ENCODE measurements at places on chromosomes 6 and 20.
A peak's percentile ranks its signal among the peaks of the same experiment; 100 is the strongest.

DNA sequence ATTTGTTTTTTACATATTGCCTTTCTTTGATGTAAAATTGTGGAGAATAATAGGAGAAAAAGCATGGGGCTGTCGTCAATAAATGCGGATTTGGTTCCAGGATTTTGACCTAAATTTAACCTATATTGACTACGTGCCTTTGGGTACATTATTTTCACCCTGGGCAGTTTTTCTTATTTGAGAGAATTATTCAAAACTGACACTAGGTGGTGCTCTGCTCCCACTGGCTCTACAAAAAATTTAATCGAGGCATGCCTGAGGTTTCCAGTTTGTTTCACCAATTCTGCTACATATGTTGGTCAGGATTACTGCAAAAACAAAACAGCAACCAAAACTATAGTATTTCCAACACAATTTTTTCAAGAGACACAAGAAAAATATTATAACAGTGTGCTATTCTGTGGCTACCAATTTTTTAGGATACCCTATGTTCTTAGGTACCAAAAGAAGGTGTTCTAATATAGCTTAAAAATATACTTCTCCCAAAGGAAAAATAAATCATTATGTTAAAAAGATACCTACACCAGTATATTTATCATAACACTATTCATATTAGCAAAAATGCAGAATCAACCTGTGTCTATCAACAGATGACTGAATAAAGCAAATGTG lies 48.6 kb upstream of the FABP7 start:
- peak; percentile 46 for DNase-seq

DNA sequence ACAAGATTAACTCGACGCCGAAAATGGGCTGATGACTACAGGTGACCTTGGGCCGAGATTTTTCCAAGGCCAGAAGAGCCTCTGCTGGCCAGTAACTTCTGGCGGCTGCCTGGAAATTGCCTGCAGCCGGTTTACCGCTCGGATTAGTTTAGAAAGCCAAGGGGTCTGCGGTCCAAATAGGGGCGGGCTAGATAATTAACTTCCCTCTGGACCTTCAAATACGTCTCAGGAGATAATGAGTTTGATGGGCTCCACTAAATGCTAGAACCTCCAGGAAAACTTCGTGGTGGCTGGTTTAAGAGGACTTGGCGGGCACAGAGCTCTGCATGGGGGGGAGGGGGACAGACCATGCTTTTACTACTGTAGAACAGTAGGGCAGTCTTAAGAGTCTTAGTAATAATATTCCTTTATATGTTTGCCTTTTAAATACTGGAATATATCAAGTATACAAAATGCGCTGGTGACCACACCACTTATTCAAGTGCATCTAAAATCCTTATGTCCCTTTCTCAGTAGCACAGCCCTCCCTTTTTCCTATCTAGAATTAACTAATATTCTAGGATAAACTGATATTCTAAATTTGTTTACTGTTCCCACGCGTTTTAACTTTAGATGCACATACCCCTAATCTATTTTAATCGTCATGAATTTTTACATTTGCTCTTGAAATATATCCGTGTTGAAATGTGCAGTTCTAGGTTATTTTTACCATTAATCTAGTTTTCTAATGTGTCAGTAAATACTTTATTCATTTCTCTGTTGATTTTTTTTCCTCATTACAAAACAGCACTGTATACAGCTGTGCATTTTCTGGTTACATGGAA lies 107.5 kb upstream of the PRSS16 start:
- DNase-seq, result no peak

DNA sequence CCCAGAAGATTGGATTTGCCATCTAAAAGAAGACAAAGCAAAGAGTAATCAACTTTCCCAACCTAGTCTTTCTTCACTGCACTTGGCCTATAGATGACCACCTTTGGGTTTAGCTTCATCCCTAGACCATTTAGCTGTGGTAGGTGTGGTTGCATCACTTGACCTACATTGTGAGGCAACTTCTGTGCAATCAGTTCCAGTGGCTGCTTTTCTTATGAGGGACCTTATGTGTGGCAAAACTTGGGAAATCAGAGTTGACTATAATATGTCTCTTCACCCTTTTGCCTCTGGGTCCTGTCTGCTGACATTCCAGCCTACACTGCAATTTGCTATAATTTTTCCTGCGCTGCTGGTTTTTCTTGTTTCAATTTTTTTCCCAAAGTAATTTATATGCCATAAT lies 55.2 kb downstream of the PRDM13 start:
- no peak for DNase-seq

DNA sequence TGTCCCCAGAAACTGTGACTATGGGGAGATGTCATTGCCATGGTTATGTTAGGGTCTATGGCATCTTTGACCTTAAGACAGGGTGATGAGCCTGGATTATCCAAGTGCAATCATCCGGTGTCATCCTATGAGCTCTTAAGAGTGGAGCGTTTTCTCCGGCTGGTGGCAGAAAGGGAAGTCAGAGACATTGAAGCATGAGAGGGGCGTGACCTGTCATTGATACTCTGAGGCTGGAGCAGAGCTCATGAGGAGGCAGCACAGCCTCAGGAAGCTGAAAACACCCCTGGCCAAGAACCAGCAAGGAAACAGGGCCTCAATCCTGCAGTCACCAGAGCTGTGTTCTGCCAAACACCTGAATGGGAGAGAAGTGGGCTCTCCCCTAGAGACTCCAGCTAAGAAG lies 59.6 kb downstream of the ANKRD60 start:
- no peak for DNase-seq

- DNase-seq, result no peak
Observed at GRCh38 chr6:3228046-3228671, 706 bp upstream of the TUBB2B start.

- DNase-seq, result peak; percentile 41
Observed at GRCh38 chr20:24206995-24207394, 218.4 kb upstream of the GGTLC1 start.

- DNase-seq, result no peak
Observed at GRCh38 chr6:84615113-84615850, 149.1 kb downstream of the TBX18 start.

GRCh38 chr6:22589118-22589517 lies 19.8 kb downstream of the HDGFL1 start:
- no peak for DNase-seq

- peak; percentile 64 for DNase-seq
Observed at GRCh38 chr20:645318-646106, 7.5 kb downstream of the SRXN1 start.

GRCh38 chr6:133835901-133836300 lies 53.0 kb upstream of the TCF21 start:
- DNase-seq, result no peak

DNA sequence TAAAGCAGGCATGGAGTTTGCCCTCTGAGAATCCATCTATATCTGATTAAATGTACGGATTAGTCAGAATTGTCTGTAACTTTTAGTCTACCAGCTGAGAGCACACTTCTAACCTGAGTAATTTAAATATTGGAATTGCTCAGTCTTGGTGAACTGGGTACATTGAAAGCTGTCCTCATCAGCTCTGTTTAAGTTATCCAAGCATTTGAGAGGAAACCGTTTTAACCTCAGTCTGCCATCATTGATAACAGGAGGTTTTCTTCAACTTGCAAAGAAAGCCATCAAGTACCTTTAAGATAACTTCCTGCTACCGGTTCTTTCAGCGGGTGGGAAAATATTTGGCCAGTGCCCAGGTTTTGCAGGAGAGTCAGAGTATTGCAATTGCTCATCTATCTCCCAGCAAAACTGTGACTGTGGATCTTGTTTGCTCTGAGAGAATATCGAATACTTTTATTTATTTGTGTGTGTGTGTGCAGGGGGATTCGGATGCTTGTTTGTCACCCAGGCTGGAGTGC lies 31.1 kb upstream of the F13A1 start:
- DNase-seq, result peak; percentile 9

DNA sequence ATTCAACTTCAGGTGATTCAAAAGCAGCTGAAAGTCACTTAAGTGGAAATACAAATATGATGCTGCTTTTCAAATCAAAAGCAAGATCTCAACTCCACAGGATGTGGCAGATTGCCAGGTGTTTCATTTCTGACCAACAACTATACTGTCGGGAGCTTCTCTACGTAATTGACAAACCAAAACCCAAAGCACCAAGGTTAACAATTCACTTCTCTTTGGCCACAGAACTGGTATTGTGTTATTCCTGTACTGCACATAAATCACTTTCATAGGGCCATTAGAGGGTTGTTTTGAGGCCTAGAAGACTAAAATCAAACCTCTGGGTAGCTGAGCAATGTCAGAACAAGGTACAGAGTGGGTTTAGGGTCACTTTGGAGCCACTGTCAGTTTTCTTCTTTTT lies 169.7 kb downstream of the HAO1 start:
- DNase-seq, result peak; percentile 9

DNA sequence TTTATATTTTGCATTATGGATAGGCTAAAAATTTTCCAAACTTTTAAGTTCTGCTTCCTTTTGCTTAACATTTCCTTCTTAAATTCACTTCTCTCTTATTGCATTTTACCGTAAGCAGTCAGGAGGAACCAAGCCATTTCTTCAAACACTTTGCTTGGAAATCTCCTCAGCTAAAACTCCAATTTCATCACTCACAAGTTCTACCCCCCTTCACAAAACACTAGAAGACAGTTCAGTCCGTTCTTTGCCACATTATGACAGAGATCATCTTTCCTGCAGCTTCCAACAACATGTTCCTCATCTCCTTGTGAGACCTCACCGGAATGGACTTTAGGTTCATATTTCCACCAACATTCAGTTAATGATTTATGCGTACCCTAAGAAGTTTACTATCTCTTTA lies 79.2 kb upstream of the LY86 start:
- DNase-seq, result no peak

DNA sequence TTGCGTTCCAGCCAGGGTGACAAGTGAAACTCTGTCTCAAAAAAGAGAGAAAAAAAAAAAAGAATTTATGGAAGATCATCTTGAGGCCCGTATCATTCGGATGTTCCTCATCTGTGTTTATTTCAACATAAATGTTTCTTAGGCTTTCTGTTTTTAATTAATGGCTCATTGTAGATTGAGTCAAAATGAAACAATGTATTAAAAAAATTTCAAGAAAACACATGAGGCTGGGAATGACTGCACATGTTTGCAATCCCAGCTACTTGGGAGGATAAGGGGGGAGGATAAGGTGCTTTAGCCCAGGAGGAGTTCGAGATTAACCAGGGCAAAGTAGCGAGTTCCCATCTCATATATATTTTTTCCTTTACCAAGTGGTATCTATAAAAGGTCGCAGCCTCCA lies 47.3 kb downstream of the ITCH start:
- DNase-seq, result no peak
